ENCODE measurements at places on chromosomes 16 and 17.
A peak's percentile ranks its signal among the peaks of the same experiment; 100 is the strongest.

GRCh38 chr16:89923640-89924296, 626 bp downstream of the TUBB3 start:
- DNase-seq: peak; percentile 56

- no peak for DNase-seq
Measured at GRCh38 chr17:54544249-54544648, 356.4 kb upstream of the TOM1L1 start.

GRCh38 chr16:50102051-50102746, 36.4 kb downstream of the HEATR3 start:
- DNase-seq: no peak

DNA sequence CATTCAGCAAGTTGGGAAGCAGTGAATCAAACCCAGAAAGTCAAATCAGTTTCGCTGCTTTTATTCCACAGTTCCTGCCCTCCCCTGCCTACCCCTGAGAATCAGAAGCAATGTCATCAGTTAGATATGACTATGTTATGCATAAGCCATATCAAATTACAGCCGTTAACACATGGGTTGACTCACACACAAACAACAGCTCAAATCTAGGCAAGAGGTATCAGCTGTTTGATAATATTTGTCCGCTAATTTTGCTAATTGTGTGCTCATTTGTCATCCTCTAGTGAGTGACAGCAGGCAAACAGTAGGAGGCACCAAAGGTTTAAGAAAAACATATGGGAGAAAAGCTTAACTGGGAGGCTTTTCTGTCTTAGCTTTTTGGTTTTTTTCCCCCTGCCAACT, 327.4 kb upstream of the CCL2 start:
- no peak for DNase-seq

GRCh38 chr17:75941442-75941819, 589 bp upstream of the FBF1 start:
- DNase-seq: no peak

DNA sequence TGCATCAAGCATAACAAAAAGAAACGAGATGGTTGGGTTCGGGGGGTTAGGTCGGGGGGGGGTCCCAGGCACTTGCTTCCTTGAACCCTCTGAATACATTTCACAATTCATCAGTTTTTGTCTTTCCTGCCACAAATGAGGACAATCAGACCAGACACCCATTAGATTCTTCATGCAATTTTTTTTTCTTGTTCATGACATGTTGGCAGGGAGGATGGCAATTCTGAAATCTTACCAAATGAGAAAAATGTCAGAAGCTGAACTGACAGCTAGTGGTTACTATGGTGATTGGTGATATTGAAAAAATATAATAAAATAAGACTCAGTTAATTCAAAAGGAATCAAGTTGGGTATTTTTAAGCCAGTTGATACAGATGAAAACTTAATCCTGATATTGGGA, 419.5 kb upstream of the PSMD7 start:
- DNase-seq: no peak

- peak; percentile 91 for DNase-seq
Measured at GRCh38 chr17:79741751-79742588, 11.2 kb downstream of the ENPP7 start.

DNA sequence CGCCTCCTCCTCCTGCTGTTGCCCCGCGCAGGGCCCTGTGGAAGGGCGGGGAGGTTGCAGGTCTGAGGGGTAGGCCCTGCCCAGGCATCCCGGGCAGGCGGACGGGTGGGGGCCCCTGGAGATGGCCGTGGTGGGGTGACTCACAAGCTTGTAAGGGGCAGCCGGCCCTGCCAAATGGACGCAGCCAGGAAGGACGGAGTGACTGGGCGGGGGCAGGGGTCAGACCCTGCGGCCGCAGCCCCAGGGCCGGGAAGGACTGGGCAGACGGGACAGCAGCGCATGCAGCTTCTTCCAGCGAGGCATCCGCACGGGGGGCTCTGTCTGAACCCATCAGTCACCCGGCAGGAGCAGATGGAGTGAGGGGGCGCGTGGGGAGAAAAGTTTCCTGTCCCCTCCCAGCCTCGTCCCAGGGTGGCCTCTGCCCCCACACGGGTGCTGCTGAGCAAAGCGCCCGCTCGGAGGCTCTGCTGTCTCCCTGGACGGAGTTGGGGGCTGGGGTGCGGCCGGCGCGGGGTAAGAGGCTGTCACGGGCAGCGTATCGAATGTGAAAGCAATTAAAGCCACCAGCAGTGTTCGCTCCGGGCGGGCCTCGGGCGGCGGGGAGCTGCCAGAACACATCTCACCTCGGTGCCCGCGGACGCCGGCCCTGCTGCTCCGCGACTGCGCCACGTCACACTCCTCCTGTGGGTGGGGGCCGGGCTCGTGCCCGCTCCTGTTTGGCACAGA, 5.4 kb upstream of the PRR35 start:
- DNase-seq: no peak

- DNase-seq: no peak
Measured at GRCh38 chr17:15909481-15909991, 35.4 kb upstream of the ADORA2B start.

All from activated CD8-positive, alpha-beta memory T cell treated with anti-CD3 and anti-CD28 coated beads, Interleukin-2, amount 50 U/mL, for 48 hours (primary cell).